ENCODE measurements at places on chromosomes 12 and 14.

- no peak for DNase-seq
These were observed 2.6 kb downstream of the IFI27L2 start for GRCh38 chr14:94126800-94127199.

- DNase-seq = no peak
These were observed 1.5 kb downstream of the RILPL1 start for GRCh38 chr12:123532019-123532418.

DNA sequence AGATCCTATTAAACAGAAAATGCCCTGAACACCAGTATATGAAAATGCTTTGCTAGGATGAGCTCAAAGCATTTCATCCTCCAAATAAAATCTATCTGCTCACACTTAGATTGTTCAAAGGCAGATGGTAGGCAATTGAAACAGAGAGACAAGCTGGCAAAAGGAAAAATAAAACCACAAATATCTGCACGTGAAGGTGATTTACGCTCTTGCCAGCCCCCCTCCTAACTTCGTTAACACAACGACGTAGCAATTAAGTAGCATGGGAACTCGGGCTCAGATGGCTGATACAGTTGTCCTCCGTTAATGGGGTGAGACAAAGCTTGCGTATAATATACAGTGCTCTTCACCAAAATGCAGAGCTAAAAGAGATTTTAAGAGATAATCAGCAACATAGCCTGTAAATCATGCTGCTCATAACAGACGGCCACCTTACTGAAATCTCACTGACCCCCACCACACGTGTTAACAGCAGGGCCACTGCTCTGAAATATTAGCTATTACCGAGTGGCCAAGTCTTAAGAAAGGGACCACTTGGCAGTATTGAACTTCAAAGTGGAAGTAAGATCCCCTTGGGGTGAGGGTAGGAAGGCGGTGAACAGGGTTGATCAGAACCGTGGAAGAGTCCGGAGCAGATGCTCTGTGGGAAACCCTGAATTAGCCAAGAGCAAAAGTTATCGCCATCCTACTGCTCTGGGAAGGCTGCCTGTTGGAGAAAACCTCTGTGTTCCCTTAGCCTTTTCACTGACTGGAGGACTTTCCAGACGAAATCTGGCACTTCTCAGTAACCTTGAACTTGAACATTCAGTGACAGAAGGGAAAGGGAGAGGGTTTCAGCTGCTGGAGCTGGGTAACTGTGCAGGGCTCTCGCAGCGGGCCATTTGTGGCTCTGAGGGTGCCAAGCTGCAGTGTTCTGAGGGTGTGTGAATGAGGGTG is 23.1 kb downstream of the ETV6 start:
- DNase-seq = no peak

- DNase-seq = no peak
These were observed 559 bp upstream of the CKAP4 start for GRCh38 chr12:106248312-106248845.

DNA sequence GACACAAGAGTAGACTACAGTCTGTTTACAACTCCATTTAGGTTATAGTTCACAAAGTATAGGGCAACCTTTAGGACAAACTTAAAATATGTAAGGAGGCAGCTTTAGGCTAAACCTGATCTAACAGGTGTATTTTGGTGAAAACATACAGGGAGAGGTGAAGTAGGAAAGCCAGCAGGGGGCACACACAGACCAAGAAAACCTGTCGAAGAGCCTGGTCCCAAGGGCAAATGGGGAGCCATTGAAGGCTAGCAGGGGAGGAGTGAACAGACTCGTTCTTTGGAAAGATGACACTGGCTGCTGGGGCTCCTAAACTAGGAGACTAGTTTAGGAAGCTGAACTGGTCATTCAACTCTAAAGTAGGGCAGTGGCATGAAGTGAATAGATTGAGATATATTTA is 138.8 kb upstream of the WSCD2 start:
- DNase-seq = no peak

GRCh38 chr12:3138941-3139511 is 61.8 kb downstream of the TSPAN9 start:
- no peak for DNase-seq

DNA sequence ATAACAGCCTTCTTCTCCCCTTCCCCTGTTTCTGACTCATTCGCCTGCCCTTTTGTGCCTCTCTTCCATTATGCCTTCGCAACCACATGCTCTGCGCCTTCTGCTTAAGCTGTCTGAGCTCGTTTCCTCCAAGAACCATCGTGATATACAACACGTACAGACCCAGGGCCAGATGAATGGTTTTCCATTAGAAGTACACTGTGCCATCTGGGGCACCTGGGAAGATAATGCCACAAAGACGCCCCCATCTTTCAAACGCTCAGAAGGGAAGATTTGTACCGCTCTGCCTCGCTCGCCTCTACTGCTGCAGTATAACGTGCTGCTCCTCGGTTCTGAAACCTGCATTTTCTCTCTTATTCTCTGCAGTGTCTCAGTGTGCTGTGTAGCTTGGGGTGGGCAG is 470.9 kb upstream of the STXBP6 start:
- DNase-seq = no peak

DNA sequence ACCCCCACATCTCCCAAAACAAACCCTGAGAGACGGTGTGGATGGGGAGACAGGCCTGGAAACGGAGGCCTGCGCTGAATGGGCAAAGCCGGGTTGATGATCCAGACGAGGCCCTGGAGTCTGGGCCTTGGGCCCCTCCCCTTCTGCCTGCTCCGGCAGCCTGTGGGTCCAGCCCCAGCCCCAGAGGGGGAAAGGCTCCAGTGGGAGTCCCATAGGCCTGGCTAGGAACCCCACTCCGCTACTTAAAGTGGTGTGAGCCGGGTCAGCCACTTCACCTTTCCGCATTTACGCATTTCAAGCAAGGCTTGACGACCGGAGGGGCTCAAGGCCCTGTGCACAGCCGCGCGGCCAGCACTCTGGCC is 695 bp upstream of the TNFAIP2 start:
- no peak for DNase-seq

DNA sequence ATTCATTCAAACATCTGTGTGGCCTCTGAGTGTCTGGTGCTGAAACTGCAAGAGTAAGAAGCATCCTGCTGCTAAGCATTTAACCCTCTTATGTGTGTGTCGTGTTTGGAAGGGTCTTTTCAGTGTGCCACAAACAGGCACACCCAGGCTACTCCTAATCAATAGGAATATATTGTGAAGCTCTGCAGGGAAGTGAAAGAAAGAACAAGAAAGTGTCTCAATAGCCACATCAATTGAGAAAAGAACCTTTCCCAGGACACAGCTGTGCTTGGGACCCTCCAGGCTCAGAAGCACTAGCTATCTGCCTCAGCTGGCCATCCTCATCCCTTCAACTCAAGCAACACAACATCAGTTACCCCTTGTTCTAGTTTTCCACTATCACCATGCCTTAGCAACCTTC is 13.4 kb upstream of the KRAS start:
- DNase-seq = no peak

GRCh38 chr14:50844391-50844790 is 13.4 kb upstream of the NIN start:
- no peak for DNase-seq

GRCh38 chr14:74979442-74980397 is 23.0 kb upstream of the EIF2B2 start:
- no peak for DNase-seq

Data from HS-27A (cell line).